ENCODE measurements at places on chromosomes 7 and 10.
A peak's percentile ranks its signal among the peaks of the same experiment; 100 is the strongest.

- no peak for DNase-seq
Measured at GRCh38 chr10:43218951-43219837, 47.7 kb downstream of the RASGEF1A start.

GRCh38 chr7:155920068-155920461, 107.8 kb upstream of the SHH start:
- DNase-seq, result no peak

- DNase-seq, result no peak
Measured at GRCh38 chr7:44084701-44085100, 2.4 kb upstream of the POLM start.

DNA sequence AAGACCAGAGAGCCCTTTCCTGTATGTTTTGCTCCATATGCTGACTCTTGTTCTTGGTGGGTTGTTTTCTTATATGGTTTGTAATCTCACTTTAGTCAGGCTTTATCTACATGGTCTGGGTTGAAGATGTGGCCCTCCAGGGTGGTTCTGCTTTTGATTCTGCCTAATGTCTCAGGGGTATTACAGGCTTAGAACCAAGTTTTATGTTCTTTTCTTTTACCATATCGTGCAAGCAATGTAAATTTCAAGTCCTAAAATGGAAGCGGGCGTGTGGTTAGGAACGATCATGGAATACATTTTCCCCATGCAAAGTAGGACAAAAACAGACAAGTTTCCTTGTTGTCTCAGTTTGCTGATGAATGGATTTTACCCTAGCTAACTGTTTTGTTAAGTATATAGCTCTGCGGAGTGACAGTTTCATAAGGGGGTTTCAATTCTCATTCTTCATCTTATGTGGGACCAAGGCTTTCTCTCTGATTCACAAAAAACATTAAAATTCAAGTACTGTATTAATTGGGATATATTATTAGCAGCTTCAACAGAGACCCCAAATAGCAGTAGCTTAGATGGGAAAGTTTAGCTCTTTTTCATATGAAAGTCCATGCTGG, 58.7 kb downstream of the MTURN start:
- DNase-seq, result no peak

DNA sequence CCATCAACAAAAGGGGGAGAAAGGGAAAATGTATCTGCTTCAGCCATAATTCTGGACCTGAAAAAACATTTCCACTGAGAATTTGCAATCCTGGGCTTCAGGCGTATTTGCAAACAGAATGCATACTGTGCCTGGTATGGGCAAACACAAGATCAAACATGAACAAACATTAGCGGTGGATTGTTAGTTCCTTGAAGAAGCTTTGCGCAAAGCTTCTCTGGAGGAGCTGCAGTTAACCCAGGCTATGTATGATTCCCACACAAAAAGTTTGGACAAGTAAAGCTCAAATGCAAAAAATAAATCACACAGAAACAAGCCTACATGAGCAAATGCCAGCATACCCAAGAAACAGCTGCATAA, 20.4 kb upstream of the HILPDA start:
- no peak for DNase-seq

GRCh38 chr7:150451833-150452461, 1.5 kb downstream of the GIMAP8 start:
- DNase-seq, result no peak

- no peak for DNase-seq
Measured at GRCh38 chr7:46675456-46675855, 754.4 kb upstream of the IGFBP3 start.

DNA sequence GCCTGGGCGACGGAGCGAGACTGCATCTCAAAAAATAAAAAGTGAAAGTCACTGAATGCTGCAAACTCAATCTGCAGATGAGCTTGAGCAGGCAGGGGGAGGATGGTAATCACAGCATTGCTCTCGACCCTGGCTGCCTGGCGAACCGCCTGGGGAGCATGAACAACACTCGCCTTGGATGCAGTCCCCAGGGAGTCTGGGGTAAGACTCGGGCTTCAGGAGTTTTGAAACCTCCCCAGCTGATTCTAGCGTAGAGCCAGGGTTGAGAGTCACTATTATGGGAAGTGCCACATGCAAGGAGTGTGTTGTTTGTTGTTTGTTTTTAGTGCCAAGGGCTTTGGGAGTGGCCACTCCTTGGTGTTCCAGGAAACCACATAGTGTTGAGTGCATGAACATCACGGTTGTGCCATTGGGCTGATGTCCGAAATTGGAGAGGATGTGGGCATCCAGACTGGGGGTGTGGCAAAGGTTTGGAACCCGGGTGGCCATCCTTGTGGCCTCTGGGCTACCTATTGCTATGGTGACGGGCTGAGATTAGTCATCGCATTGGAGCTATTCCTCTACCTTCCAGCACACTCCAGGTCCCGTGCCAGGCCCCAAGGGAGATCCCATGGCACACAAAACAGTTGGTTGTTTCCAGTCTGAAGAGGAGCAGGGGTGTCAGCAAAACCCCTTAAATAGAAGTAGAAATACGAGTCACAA, 92.6 kb downstream of the RGS10 start:
- DNase-seq, result no peak

- DNase-seq, result no peak
Measured at GRCh38 chr7:112448891-112449290, 1.4 kb upstream of the IFRD1 start.

DNA sequence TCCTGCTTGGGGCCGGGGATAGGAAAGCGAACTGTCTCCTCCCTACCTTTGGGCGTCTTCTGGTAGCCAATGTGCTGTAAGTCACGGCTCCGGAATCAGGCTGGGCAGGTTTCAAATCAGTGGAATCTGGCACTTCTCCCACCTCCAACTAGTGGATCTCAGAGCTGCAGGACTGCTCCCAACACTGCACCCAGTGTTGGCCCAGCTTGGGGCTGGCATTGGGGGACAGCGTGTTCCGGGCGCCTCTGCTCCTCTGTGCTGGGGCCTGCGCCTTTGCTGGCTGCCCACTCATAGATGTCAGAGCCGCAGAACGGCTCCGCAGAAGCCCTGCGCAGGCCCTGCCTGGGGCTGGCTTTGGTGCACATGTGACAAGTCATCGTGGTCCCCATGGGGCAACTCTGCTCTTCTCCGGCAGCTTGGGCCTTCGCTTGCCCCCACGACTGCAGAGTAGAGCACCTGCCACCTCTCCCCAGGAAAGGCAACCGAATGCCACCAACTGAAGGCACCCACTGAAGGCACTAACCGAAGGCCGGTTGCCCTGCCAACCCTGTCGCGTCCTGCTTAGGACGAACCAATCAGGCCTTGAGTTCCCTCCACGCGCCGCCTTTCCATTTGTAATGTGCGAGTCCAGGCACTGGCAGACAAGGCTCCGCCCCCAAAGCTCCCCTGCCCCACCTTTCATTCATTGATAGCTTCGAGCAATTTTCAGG, 85.5 kb upstream of the ABI1 start:
- DNase-seq, result peak; percentile 33

- DNase-seq, result no peak
Measured at GRCh38 chr10:74644738-74645137, 181.7 kb upstream of the KAT6B start.

- no peak for DNase-seq
Measured at GRCh38 chr7:138875794-138876193, 77.8 kb upstream of the ATP6V0A4 start.

- no peak for DNase-seq
Measured at GRCh38 chr10:100895896-100896295, 16.9 kb upstream of the SLF2 start.

DNA sequence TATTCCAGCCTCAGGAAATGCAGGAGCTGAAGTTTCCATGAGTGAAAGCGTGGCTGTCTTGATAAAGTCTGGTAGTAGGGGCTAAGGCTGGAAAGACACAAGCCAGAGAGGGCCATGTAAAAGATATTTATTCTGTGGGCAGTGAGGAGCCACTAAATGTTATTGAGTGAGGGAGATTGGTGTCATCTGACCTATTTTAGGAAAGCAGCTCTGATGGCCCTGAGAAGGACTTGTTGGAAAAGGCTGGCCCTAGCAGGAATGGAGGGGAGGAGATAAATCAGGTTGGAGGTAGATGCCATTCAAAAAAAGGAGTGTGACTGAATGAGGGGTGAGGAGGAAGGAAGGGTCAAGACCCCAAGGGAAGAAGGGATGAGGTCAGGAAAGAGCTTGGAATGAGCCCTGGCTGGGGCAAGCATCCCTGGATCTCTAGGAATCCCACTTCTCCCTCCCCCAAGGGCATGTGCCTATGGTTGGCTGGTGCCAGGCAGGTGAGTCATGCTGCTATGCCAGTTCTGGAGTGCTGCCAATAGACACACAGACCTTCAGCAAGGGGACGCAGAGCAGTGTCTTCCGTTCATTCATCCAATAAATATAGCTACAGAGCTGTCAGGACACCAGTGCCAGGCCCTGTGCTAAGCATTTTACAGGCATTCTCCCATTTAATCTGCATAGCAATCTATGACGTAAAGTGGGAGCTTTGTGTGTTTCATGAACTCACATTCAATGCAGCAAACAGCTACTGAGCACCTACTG, 2.0 kb downstream of the ANKRD2 start:
- peak; percentile 92 for DNase-seq

GRCh38 chr10:51075043-51075872, 971 bp downstream of the PRKG1 start:
- DNase-seq, result no peak

DNA sequence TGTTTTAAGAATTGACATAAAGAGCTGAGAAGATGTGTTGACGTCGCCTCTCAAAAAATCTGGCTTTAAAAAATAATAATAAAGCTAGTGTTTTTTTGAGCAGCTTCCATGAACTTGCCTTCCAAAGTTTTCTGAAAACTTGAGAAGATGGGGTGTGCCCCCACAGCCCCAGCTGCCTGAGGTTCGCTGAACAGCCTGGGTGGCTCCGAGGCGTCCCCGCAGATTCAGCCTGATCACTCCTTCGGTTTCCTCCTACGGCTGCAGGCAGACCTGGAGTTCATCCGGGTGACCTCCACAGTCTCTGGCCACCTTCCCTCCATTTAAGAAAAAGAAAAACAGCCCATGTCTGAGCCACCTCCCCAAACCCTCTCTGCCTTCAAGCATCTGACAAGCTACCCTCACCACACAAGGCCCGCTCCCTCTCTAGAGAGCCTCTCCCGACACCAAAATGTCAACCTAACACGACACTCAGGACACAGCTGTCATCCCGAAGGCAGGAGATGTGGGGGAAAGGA, 177.8 kb downstream of the PTPRN2 start:
- no peak for DNase-seq

All from prostate gland (tissue), 2 donors.